ENCODE measurements at places on chromosomes 7 and 10. TPM values are rescaled to one million over a fixed set of nuclear protein-coding genes. Genes with fewer than 3 reads are reported as not detected.

GPR158 gene
- not detected for total RNA-seq

DEPP1 gene
- 1.8 TPM for total RNA-seq

PDIA4 gene
- total RNA-seq = 223 TPM

MMD2 gene
- not detected for total RNA-seq

CXCL12 gene
- 0.13 TPM for total RNA-seq

Data from A549 treated with CpdA at 1 μM for 4 hours (cell line).